ENCODE measurements at places on chromosomes 7 and 10. TPM values are rescaled to one million over a fixed set of nuclear protein-coding genes. Genes with fewer than 3 reads are reported as not detected.

- H3K27ac ChIP-seq = no peak overlapping the region
- no peaks in the 10 kb centered on the region for H3K4me1 ChIP-seq
- H3K27me3 ChIP-seq = no peaks in the 10 kb centered on the region
- DNase-seq = no peak
Observed at GRCh38 chr10:119039161-119039560, 9.6 kb downstream of the NANOS1 start.

DNA sequence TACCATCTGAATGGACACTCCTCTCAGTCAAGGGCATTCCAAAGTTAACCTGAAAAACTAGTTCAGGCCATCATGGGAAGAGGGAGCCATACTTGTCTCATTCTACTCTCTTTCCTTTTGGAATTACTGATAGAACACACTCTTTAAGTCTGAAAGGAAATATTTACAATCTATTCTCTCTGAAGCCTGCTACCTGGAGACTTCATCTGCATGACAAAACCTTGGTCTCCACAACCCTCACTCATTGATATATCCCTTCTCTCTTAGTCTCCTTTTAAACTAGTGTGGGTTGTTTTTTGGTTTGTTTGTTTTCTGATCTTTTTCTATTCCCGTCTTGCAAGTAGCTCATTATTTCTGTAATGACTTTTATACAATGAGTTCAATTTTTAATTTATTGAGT is 169.5 kb downstream of the C1GALT1 start:
- DNase-seq = no peak
- H3K4me3 ChIP-seq = no peak overlapping the region
- no peaks in the 10 kb centered on the region for H3K27me3 ChIP-seq
- H3K4me1 ChIP-seq = no peaks in the 10 kb centered on the region
- H3K36me3 ChIP-seq = no peaks in the 10 kb centered on the region

DNA sequence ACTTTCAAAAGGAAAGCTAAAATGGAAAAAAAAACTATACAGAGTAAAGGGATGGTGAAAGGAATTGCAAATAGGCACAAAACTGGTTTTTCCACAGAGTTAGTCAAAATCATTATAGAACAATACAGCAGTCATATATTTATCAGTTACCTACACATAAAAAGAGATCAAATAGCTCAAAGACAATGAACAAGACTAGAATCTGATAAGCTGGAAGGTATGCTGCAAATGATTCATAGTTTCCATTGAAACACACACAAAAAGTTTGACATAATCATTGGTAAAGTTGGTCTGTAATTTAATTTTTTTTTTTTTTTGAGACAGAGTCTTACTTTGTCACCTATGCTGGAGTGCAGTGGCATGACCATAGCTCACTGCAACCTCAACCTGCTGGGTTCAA is 92.4 kb upstream of the SGCE start:
- H3K36me3 ChIP-seq = no peaks in the 10 kb centered on the region
- DNase-seq = no peak
- H3K4me1 ChIP-seq = no peaks in the 10 kb centered on the region
- no peaks in the 10 kb centered on the region for H3K27me3 ChIP-seq
- no peak overlapping the region for H3K4me3 ChIP-seq
- H3K27ac ChIP-seq = no peak overlapping the region

- DNase-seq = no peak
- H3K27me3 ChIP-seq = no peaks in the 10 kb centered on the region
- no peaks in the 10 kb centered on the region for H3K4me1 ChIP-seq
- no peak overlapping the region for H3K4me3 ChIP-seq
Observed at GRCh38 chr7:17516771-17517170, 218.3 kb downstream of the AHR start.

DNA sequence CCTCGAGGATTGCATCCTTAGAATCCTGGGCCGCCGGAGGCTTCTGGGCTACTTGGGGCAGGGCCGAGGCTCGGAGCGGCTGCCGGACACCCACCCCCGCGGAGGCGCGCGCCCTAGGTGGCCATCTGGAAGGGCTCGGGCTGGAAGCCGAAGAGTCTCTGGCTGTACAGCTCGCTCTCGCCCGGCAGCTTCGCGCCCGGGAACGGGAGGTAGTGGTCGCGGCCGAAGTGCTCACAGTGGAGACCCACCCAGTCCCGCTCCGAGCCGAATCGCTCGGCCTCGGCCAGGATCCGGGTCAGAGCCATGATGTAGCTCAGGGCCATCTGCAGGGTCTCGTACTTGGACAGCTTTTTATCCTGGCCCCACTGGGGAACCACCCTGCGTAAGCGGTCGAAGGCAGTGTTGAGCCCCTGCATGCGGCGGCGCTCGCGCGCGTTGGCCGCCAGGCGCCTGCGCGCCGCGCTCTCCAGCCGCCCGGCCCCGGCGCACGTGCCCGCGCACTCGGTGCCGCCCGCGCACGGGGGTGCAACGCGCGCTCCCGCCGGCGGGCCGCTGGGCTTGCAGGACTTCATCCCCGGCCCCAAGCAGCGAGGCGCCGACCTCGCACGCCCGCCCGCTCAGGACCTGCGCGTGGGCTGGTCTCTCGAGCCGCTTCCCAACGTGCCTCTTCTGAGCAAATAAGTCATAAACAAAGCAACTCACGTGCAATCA is 652 bp downstream of the ATOH7 start:
- H3K4me1 ChIP-seq = no peaks in the 10 kb centered on the region
- no peak for DNase-seq
- H3K4me3 ChIP-seq = peak overlapping the region; percentile 41

Gene IFIT1
- 48.4 TPM for total RNA-seq
